ENCODE measurements at places on chromosomes 16 and 17.

DNA sequence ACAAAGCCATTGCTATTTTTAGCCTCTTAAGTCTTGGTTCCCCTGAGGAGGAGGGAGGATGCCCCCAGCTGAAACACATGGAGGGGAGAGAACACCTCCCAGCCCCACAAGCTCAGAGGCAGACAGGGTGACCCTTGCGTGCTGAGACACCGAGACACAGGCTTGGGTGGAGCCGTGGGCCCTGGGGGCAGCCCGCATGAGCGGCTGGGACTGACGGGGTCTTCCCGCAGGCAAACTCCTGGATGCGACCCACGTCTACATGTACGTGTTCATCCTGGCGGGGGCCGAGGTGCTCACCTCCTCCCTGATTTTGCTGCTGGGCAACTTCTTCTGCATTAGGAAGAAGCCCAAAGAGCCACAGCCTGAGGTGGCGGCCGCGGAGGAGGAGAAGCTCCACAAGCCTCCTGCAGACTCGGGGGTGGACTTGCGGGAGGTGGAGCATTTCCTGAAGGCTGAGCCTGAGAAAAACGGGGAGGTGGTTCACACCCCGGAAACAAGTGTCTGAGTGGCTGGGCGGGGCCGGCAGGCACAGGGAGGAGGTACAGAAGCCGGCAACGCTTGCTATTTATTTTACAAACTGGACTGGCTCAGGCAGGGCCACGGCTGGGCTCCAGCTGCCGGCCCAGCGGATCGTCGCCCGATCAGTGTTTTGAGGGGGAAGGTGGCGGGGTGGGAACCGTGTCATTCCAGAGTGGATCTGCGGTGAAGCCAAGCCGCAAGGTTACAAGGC is 9.8 kb downstream of the SLC16A3 start:
- DNase-seq, result peak; percentile 70

GRCh38 chr16:31022544-31023251 is 10.7 kb upstream of the STX4 start:
- DNase-seq, result no peak

GRCh38 chr17:30271102-30271501 is 20.6 kb downstream of the BLMH start:
- DNase-seq, result no peak

DNA sequence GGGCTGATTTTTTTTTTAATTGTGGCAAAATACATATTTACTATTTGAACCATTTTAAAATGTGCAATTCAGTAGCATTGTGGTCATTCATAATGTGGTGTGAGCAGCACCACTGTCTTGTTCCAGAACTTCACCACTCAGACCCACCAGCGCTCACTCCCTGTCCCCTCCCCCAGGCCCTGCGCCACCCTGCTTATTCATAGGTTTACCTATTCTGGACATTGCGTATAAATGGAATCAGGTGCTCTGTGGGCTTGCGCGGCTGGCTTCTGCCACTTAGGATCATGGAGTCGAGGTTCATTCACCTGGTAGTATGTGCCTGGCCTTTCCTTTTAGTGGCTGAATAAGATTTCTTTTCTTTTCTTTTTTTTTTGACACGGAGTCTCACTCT is 59.4 kb downstream of the NT5M start:
- no peak for DNase-seq

DNA sequence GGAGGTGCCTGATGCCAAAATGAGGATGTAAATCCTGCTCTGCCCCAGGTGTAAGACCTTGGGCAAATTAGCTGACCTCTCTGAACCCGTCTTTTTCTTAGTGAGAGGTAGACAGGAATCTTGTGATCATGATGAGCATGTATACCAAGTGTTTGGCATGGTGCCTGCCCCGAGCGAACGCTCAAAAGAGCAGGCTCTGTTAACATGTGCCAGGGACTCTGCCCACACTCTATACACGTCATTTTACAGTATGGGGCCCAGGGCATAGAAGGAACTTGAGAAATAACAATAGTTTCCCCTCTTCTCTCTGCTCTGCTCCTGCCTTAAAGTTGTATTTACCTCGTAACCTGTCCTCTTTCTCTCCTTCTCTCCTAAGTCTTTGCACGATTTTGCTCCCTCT is 9.3 kb upstream of the MAF start:
- DNase-seq, result no peak

GRCh38 chr16:74561626-74562025 is 45.3 kb downstream of the GLG1 start:
- DNase-seq, result no peak

DNA sequence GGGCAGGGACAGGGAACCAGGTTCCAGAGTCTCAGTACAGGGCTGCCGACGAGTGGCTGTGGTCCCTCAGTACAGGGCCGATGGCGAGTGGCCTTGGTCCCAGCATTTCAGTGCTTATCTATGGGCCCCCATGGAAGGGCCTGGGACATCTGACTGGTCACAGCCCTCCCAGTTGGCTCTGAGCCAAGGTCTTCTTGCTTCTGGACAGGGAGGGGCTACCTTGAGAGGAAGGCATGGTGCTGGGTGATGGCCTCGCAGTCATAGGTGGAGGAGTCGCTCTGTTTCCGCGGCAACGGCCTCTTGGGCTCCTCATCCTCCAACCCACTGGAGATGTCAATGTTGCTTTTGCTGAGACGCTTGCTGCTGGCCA is 32.5 kb downstream of the PIMREG start:
- DNase-seq, result no peak

DNA sequence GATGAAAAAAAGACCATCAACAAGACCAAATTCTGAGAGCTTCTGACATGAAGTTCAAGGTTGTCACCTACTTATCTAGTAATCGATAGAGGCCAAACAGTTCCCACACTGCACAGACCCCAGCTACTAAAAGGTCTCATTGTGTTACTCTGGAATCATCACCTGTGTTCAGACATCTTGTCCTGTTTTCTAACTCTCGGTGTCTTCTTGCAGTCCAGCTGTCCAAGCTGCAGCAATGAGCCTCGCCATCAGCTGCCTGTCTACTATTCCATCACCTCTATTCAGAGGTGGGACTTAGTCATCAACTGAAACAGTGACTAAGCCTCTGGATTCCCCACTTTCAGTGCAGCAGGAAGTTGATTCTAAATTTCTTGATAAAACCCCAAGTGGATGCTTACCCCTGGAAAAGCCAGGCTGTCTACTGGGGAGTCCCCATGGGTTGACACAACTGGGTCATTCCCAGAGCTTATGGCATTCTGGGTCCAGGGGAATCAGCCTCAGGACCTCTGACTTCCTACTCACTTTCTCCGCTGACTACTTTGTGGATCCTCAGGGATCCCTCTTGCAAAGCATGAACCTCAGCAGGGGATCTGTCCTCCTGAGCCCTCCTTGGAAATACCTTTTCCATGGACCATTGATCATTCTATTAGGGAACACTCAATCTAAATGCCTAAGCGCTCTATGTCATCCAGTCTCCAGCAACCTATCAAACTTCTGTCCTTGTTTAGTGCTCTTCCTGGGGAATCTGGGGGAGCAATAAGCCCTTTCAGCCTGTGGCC is 46.5 kb downstream of the HNF1B start:
- no peak for DNase-seq

DNA sequence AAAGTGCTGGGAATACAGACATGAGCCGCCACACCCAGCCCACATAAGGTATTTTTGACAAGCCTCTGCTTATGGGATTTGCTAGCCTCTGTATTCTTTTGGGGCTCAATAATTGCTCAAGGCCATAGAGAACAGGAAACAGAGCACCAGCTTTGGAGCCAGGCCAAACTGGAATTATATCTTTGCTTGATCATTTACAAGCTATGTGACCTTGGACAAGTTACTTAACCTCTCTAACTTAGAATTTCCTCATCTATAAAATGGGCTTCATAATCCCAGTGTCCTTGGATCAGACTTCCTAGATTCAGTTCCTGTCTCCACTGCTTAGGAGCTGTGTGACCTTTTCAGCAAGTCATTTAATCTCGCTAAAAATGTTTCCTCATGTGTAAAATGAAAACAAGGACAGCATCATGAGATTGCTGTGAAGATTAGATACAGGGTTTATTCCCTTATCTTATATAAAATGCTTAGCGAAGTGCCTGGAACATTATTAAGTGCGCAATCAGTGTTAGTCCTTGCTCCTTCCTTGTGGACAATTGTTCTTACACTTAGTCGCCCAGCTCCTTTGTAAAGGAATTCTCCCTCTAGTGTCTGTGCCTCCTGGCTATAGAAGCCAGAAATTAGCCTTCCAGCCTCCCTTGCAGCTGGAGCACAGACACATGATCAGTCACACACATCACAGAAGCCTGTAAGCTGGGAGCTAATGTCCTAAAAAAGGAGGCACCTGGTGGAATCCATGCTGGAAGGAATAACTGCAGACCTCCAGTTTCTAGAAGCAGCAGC is 16.6 kb downstream of the KRT9 start:
- no peak for DNase-seq
